ENCODE measurements at places on chromosomes 6 and 20. TPM values are rescaled to one million over a fixed set of nuclear protein-coding genes. Genes with fewer than 3 reads are reported as not detected.

FAM209A gene
- 1.1 TPM for total RNA-seq

ARMH2 gene
- total RNA-seq: not detected

HLA-DQB1 gene
- total RNA-seq: 2.3 TPM

CLPSL2 gene
- total RNA-seq: not detected

LST1 gene
- 9.1 TPM for total RNA-seq

PGC gene
- total RNA-seq: not detected

Measured in activated CD4-positive, alpha-beta T cell treated with anti-CD3 and anti-CD28 coated beads for 36 hours (primary cell).